Astrocyte (in vitro differentiated cells and primary cell): ENCODE measurements at places on chromosomes 7 and 10. TPM values are rescaled to one million over a fixed set of nuclear protein-coding genes. Genes with fewer than 3 reads are reported as not detected.

The RNF148 gene
- total RNA-seq = 0.50 TPM in 1 of 2 replicates, not detected in the other

The PIK3CG gene
- 0.10 and 0.82 TPM in 2 replicates for total RNA-seq

The IL2RA gene
- total RNA-seq = not detected in 2 replicates

The KLLN gene
- total RNA-seq = 1.4 and 1.5 TPM in 2 replicates

The NKX1-2 gene
- 0.07 TPM in 1 of 2 replicates, not detected in the other for total RNA-seq

The NUDT13 gene
- total RNA-seq = 2.2 and 2.4 TPM in 2 replicates

The MUC3A gene
- 0.61 TPM in 1 of 2 replicates, not detected in the other for total RNA-seq

The EPO gene
- not detected in 2 replicates for total RNA-seq

The AOC1 gene
- total RNA-seq = not detected in 2 replicates

The TCERG1L gene
- 1.9 and 3.5 TPM in 2 replicates for total RNA-seq

The SFTPA2 gene
- not detected in 2 replicates for total RNA-seq

The FAM221A gene
- total RNA-seq = 2.5 and 3.0 TPM in 2 replicates

The GPR26 gene
- total RNA-seq = 0.09 TPM in 1 of 2 replicates, not detected in the other

The RSPH10B gene
- total RNA-seq = 0.12 TPM in 1 of 2 replicates, not detected in the other

The ZNF365 gene
- 8.9 and 11.0 TPM in 2 replicates for total RNA-seq
